ENCODE measurements at places on chromosomes 3 and 15.

- no peak for DNase-seq
Measured at GRCh38 chr3:107208100-107208499, 169.1 kb upstream of the CCDC54 start.

GRCh38 chr15:23763021-23763420 is 75.9 kb upstream of the NDN start:
- DNase-seq: no peak

- DNase-seq: peak; percentile 74
Measured at GRCh38 chr15:41115652-41116115, 396 bp downstream of the INO80 start.

GRCh38 chr15:72579814-72580213 is 74.7 kb upstream of the GOLGA6B start:
- no peak for DNase-seq

GRCh38 chr15:77168141-77168540 is 97.2 kb upstream of the TSPAN3 start:
- DNase-seq: no peak

DNA sequence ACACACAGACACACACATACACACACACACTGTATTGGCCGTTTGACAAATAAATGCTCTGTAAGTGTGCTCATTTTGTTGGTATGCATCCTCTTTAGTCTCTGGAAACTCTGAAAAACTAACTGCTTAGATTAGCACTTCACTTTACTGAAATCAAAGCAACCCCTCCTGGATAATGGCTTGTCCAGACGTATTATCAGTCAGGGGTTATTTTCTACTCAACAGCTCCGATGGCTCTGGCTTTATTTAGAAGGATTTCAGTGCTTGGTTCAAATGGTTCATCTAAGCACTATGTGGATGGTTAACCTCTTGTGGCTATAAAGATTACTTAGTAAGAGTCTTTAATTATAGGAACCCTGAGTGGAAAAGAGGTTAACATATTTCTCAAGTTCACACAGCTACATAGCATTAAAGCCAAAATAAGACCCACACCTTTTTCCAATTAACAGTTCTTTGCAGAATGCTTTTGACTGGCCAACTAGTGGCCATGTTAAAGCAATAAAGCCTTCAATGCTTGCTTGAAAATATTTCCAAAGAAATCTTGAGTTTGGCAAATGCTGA is 516.1 kb upstream of the NAALADL2 start:
- DNase-seq: no peak

DNA sequence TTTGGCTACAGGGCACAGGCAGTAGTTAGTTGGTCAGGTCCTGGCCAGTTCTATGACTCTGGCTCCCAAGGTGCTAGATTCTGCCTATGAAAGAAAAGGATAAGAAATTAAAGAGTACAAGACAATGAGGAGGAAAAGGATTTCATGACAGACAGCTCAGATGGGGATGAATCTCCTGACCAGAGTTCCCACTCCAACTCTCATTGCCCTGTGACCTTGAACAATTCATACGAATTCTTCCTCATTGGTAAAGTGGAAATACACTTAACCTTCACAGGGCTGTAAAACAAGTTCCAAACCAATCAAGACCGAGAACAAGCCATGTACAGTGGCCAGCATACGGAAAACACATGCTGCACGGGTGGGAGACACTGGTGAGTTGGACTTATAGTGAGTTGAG is 23.7 kb downstream of the CLEC3B start:
- DNase-seq: no peak

DNA sequence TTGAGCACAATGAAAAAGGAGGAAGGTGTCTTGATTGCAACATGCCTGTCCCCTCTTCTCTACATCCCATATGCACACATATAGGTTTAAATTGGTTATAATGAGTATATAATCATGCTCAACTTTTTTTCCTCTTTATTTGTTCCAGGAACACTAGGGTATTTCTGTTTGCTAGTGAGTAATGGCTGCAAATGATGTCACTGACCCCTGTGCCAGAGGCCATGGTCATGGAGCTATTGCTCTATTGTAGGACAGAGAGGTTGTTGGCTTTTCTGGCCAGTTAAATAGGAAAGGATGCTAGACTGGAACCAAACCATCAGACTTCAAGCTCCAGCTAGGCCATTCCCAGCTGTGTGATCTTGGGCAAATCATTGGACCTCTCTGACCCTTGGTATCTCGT is 9.6 kb downstream of the ARHGEF3 start:
- DNase-seq: no peak

- no peak for DNase-seq
Measured at GRCh38 chr15:81809543-81809942, 236.3 kb downstream of the MEX3B start.

GRCh38 chr3:148772361-148772760 is 55.2 kb upstream of the CPB1 start:
- no peak for DNase-seq

- DNase-seq: no peak
Measured at GRCh38 chr3:144868506-144868905, 896.9 kb downstream of the DIPK2A start.

DNA sequence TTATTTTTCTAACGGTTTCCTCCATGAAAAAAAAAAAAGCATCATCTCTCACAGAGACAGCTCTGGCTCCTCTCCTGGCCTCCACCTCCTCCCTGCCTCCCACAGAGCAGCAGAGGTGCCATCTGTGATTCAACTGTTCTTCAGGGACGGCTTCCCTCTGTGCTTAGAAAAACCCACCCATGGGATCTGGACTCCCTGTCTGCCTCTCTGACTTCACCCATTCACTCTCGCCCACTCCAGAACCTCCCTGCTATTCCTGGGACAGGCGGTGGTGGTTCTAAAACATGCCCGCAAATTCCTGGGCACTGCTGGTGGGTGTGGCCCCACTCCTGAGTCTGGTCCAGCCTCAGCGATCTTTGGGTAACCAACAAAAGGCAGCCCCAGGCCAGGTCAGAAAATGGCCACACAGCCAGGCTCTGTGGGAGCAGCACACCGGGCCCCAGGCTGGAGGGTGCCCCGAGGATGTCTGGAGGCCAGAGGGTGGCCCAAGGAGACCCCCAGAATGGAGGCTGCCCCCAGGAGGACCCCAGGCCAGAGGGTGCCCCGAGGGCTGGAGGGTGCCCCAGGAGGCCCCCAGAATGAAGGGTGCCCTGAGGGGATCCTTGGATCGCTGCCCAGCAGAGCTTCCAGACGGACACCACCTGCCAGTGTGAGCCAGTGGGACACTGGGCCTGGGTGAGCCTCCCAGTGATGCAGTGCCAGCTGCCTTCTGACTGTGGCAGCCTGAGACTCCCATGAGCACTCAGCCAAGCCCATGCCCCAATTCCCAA is 2.6 kb upstream of the CHST13 start:
- DNase-seq: no peak

DNA sequence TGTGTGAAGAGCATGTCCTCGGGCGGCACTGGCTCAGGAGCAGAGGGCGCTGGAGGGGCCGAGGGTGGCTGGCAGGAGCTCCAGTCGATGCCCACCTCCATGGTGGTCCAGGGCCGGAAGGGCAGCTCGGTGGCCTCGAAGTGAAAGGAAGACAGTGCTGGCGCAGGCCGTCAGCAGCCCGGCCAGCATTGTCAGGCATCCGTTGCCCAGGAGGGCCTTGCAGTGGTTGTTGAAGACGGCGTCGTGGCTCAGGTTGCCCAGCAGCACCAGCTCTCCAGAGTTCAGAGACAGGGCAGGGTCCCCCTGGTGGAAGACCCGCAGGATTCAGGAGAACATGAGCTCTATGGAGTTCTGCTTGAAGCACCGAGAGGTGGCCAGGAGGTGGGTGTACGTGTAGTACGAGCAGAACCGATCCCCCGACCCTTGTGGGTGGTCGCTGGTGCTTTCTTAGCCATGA is 16.5 kb upstream of the SIAH2 start:
- DNase-seq: no peak

DNA sequence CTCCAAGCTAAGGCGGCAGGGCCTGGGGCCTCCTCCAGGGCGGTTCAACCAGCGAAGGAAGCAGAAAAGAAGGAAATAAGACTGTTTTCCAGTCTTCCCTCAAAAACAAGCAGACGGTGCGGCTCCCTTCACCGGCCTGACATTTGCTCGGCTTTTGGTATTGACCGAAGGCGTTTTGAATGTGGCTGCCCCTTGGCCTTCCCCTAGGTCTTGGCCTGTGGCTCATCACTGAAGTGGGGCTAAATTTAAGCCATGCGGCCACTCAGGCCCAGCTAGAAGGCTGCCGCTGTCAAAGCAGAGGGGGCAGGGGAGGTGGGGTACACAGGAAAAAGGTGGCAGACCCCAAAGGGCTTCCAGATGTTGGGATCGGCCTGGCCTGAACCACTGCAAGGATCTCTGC is 86.2 kb downstream of the SRGAP3 start:
- no peak for DNase-seq

- no peak for DNase-seq
Measured at GRCh38 chr3:194602669-194603171, 30.5 kb downstream of the TMEM44 start.

GRCh38 chr3:31244929-31245817 is 287.6 kb upstream of the STT3B start:
- no peak for DNase-seq

- no peak for DNase-seq
Measured at GRCh38 chr3:107988460-107989175, 102.2 kb downstream of the CD47 start.

DNA sequence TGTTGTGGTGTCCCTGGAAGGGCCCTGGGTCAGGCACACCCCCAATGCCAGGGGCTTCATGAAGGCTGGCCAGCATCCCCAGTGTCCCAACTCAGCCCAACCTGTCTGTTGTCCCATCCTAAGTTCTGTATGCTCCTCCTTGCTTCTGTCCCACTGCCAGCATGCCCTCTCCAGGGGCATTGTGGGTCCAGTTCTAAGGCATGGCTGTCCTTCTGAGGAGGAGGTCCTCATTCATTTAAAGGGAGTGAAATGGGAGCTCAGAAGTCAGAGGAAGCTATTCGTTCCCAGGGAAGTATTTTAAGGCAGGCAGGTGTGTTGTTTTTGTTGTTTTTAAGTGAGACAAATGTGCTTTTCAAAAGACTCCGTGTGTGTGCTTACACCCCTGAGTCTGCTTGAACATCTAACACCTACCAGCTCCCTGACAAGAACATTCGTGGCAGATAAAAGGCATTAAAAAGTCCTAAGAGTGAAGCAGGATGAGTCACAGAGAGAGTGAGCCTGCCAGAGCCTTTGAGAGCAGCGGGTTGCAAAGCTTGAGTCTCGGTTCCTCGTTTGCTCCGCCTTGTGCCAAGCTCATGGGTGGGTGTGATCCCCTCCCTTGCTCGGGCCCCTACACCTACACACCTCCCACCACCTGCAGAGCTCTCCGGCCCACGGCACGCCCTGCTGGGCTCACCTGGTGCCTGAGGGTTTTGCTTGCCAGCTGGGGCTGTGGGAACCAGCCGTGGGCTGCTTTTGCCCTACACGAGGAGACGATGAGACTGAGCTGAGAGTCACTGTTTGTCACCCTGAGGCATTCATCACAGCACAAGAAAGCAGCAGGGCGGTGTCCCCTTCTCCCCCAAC is 183.4 kb upstream of the TOPAZ1 start:
- DNase-seq: peak; percentile 45

GRCh38 chr3:135145581-135145980 is 350.5 kb downstream of the EPHB1 start:
- no peak for DNase-seq

GRCh38 chr15:66042624-66043023 is 173.3 kb downstream of the RAB11A start:
- DNase-seq: no peak

DNA sequence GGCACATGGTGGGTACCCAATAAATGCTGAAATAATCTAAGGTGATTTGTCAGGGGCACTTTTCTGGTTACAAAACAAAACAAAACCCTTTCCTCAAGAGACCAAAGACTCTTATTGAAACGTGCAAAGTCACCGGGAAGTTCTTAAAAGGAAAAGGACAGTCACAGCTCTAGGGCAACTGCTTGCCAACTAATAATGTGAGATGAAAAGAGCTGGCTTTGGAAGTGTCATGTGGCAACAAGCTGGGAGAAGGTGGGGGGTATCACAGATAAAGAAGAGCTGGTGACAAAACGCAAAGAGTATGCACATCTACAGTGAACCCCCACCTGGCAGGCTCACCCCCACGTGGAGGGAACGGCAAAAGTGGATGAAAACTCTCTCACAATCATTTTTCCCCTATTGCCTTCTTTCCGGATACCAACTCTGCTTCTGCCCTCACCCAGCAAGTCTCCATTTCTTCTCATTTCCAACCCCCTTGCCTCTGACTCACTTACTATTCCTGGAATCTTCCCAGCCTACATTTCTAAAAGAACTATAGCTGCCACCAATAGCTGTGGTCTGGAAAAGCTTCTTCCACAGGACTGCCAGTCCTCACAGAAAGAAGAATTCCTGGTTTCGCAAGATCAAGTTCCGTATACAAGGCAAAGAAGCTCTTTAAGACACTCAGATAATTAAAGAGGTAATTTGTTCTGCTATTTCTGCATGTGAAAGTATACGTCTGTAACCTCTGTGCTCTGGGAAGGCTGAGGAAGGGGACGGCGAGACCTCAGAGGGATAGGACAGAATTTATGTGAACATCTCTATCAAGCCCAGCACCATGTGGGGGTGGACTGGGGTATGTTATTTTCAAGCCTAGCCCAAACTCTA is 21.8 kb upstream of the ANPEP start:
- no peak for DNase-seq

- no peak for DNase-seq
Measured at GRCh38 chr3:97872525-97873042, 50.8 kb downstream of the CRYBG3 start.

DNA sequence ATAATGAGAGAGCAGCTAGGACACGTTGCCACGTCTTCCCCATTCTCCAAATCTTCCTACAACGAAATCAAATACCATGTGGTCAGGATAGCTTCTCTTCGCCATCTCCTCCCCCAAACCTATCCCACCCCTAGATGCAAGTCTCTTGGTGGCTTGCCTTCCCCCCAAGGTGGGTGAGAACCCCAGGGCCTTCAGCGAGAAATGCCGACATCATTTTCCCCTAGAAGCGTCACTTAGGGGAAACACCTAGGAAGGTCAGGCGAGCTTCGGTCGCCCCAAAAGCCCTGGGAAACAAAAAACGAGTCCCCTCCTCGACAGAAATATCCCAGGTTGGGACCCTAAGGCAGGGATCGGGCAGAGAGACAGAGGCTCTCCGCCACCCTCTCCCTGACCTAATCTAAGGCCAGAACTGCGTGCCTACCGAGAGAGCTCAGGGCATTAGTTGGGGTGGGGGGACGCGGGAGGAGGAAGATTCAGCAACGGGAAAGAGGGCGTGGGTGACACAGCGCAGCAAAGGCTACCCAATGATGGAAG is 502 bp downstream of the DPH3 start:
- DNase-seq: no peak

GRCh38 chr3:88535563-88535962 is 385.8 kb downstream of the C3orf38 start:
- no peak for DNase-seq

- no peak for DNase-seq
Measured at GRCh38 chr3:79257791-79258190, 510.0 kb downstream of the ROBO1 start.

GRCh38 chr3:11555881-11556633 is 87.7 kb downstream of the VGLL4 start:
- DNase-seq: no peak

- no peak for DNase-seq
Measured at GRCh38 chr3:46209053-46209452, 940 bp upstream of the CCR1 start.

Data from stimulated activated CD4-positive, alpha-beta T cell treated with anti-CD3 and anti-CD28 coated beads, Interleukin-1b, Interleukin-23, amount 100 ng/mL, for 4 hours (primary cell).